ENCODE measurements at places on chromosomes 3 and 15.

- no peak for DNase-seq
These were observed 1292.6 kb downstream of the SI start for GRCh38 chr3:163785693-163786092.

- no peak for DNase-seq
These were observed 1.7 kb downstream of the IP6K2 start for GRCh38 chr3:48715174-48715800.

GRCh38 chr15:82197733-82198594 is 64.6 kb downstream of the EFL1 start:
- DNase-seq = peak; percentile 21

- DNase-seq = no peak
These were observed 15.7 kb downstream of the GK5 start for GRCh38 chr3:142209655-142210054.

DNA sequence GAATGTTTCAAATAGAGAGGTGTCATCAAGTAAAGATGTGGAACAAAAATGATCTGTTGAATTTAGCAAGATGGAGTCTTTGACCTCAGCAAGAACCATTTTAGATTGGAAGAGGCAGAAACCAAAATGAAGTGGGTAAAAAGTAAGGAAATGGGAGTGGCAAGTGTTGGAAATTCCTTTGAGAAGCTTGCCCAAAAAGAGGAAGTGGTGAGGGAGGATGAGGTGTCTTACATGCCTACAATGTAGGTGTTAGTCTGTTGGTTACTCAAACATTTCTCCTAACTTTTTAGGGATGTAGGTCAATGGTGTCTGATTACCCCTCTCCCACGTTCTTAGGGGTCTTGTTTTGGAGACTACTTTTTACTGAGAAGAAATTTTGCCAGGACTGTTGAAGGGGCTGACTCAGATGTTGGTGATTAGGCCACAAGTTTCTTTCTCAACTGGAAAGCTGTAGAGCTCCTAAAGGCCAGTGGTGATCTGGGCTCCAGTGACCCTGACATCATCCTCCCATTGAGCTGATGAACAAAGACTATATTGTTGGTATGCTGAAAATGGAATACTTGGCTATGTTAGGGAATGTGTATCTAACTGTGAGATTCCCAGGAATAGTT is 5.1 kb downstream of the PPP2R3A start:
- DNase-seq = no peak

- no peak for DNase-seq
These were observed 589.7 kb upstream of the KCNMB2 start for GRCh38 chr3:177946497-177946896.

DNA sequence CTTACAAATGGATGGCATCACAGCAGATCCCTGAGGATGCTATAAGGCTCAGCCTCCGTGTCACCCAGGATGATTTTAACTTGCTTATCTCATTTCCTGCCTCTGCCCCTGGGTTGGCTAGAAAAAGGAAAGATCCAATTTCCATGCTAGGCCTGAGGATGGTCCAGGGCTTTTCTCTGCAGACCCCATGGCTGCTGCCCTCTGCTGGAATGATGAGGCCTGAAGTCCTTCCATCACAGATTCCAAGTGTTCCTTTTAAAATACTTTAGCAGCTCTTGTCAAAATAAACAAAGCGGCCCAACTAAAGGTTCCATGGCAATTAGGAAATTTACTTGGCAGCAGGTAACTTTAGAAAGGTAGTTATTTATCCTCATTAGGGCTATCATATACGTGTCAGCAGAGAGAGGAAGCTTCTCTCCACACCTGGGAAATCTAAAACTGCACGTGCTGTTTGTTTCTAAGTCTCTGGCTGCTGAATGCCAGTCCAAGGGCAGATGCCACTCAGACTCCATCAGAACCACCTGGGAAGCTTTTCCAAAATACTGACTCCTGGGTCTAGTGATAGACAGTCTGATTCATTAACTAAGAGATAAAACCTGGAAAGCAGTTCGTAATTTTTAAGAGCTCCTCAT is 401.9 kb upstream of the IL12A start:
- no peak for DNase-seq

DNA sequence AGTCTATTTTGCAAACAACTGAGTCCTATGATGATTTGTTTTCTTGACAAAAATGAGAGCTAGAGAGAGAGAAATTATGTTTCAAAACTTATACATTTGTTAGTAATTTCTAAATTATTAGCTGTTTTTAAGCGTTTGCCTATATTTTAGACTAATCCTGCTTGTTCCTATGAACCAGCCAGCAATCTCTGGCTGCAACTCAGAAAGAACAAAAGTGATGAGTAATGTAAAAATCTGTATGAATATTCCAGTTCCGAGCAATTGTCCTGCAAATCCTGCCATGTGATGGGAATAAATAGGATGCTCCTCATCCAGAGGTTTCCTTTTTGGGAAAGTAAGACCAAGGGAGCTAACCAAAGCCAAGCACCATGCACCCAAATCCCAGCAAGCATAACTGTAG is 228.3 kb upstream of the GBE1 start:
- DNase-seq = no peak
